Peyer's patch (tissue), 4 donors: ENCODE measurements at places on chromosomes 5 and 9.

DNA sequence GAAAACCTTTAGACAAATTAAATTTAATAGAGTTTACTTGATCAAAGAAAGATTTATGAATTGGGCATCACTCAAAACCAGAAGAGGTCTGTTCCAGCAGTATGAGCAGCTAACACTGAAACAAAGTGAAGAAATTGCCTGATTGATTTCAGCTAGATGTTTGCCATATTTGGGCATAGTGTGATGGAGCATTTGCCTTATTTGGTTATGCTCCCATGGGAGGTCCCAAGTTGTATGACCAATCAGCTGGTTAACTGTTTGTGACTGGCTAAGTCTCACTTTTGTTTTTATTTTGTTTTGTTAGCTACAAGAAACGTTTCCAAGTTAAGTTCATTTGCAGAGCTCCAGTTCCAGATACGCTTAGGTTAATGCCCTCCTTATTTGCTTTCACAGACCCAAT is 53.3 kb upstream of the LMNB1 start:
- DNase-seq = no peak

DNA sequence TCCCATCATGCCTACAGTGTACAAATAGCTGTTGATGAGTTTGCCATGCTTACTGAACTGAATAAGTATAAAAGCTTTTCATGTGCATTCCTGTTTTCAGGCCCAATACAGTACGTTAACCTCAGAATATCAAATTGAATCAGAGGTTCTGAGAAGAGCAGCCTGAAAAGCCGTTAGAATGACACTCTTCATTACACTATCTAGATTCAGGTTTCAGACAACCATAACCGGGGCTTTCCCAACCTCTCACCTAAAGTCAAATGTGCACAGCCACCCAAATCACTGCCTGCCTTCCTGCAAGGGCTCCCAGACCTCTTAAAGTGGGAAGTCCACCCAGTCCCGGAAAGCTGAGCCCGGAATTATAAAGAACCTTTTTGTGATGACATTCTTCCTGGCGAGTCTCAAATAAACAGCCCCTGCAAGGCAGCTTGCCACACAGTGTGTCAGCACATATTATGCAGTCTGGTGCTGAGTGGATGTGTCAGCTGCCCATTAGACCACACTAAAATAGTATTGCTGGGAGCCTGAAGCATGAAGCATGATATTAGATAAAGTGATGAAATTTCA is 245.8 kb downstream of the TLE4 start:
- DNase-seq = peak; percentile 19

GRCh38 chr5:156513123-156513815 is 186.3 kb downstream of the SGCD start:
- DNase-seq = no peak

DNA sequence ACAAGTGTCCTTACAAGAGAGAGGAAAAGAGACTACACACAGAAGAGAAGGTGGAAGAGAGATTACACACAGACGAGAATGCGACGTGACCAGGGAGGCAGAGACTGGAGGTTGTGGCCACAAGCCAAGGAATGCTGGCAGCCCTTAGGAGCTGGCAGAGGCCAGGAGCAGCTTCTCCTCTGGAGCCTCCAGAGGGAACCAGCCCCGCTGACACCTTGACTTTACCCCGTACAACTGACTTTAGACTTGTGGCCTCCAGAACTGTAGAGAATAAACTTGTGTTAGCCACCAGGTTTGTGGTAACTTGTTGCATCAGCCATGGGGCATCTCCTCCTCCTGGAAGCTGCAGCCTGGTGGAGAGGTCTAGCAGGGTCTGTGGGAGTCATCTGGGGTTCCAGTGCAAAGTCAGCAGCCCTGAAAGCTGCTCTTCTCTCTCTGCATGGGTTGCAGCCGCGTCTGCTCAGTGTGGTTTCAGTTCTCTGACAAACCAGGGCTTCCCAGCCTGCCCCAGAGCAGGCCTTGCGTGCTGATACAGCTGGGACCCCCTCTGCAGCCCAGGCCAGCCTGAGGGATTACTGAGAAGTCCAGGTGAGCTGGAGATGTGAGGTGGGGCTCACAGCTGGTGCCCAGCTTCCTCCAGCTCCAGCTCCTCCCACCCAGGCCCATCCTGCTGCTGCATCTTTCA is 30.8 kb upstream of the CNOT6 start:
- no peak for DNase-seq

GRCh38 chr5:50547303-50547702 is 106.2 kb upstream of the EMB start:
- no peak for DNase-seq

DNA sequence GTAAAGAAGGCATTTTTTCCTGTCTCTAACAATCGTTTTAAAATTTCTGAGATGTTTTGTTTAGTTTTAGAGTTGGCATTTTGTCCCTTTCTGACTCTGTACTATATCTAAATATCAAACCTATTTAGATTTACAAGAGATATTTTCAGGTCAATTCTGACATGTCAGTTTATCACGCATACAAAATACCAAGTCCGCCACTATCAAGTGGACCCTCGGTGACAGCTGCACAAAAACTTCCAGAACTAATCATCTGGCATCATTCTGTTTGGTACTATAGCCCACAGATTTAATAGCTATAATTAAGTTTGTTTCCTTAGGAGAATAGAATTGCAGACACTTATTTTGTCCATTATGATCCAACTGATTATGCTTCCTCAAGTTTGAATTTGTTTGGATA is 1278.2 kb downstream of the CDH12 start:
- no peak for DNase-seq
